ENCODE measurements at places on chromosomes 1 and 21. TPM values are rescaled to one million over a fixed set of nuclear protein-coding genes. Genes with fewer than 3 reads are reported as not detected.

HEYL gene
- 0.23 TPM for total RNA-seq

ALPL gene
- total RNA-seq: not detected

LAMB3 gene
- 3.1 TPM for total RNA-seq

CHAF1B gene
- 33.2 TPM for total RNA-seq

NKAIN1 gene
- total RNA-seq: not detected

SPRR4 gene
- not detected for total RNA-seq

SPRR1A gene
- not detected for total RNA-seq

TFF2 gene
- not detected for total RNA-seq

GPR37L1 gene
- total RNA-seq: not detected

Measured in activated CD4-positive, alpha-beta T cell treated with anti-CD3 and anti-CD28 coated beads for 36 hours (primary cell).